ENCODE measurements at places on chromosomes 11 and 22.

DNA sequence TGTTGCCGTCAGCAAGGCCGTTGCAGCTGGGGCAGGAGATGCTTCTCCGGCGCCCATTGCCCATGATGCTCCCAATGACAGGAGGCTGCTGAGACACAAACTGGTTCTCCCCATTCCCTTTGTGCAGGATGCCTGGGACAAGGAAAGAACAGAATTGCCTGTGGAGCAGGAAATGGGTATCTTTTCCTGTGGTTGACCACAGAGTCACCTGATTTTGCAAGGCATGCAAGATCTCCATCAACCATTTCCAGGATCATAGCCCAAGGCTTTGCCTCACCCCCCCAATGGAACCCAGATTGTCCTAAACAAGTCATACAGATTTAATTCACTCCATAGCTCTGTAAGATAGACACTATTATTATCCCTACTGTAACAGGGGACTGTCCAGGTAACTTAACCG, 148.1 kb upstream of the NARS2 start:
- DNase-seq, result peak; percentile 13

DNA sequence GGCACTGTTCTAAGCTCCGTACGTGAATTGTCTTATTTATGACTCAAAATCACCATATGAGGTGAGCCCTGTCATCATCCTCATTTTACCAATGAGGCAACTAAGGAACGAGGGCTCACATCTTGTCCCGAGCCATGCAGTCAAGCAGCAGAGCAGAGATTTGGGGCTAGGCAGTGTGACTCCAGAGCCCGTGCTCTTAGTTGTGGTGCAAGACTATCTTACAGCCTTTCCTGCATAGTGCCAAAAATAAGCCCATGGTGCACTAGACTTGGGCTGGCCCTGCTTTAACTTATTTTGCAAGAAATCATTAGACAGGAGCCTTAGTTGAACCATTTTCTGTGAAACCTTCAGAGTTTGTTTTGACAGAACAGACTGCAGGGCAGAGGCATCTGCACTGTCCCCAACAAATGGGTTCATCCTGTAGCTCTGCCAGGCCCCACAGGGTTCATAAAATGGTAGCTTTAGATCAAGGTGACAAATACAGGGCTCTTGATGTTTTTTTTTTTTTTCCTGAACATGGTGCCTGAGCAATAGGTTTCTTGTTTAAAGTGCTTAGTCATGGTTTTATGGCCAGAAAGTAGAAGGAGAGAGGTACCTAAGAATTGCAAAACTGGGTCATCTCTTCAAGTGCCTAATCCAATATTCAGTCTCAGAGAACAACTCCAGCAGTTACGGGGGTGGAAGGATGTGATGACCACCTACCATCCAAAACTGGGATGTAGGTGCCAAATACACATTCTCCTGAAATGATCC, 56.6 kb downstream of the BMAL1 start:
- no peak for DNase-seq

DNA sequence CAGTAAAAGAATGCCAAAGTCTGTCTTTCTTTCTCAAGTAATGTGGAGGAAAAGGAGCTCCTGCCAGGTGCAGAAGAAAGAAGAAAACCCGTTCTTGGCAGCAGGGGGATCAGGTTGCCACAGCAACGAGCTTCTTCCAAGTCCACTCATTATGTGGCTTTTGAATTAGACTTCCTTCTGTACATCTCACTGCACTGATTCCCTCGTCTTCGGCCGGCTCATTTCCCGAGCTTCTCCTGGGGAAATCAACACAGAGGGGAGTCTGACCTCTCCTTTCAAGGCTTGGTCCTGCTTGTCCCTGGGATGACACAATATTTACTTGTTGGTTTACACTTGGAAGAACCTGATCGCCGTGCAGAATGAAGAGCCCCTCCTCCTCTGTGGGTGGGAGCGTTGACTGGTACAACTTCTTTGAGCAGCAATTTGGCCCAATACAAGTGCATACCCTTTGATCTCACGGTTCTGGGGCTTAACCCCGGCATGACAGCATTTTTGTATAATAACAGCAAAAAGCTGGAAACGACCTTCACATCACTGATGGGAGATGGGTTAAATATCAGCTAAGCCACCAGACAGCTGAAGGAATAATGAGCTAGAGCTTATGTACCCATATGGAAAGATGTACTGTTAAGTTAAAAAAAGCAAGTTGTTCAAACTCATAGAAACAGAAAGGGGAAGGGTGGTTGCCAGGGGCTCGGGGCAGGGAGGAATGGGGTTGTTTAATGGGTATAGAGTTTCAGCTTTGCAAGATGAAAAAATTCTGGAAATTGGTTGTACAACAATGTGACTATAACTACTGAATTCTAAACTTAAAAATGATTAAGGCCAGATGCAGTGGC, 35.4 kb downstream of the MCHR1 start:
- DNase-seq, result peak; percentile 68

- DNase-seq, result no peak
Measured at GRCh38 chr22:50452649-50453048, 22.2 kb downstream of the SBF1 start.

DNA sequence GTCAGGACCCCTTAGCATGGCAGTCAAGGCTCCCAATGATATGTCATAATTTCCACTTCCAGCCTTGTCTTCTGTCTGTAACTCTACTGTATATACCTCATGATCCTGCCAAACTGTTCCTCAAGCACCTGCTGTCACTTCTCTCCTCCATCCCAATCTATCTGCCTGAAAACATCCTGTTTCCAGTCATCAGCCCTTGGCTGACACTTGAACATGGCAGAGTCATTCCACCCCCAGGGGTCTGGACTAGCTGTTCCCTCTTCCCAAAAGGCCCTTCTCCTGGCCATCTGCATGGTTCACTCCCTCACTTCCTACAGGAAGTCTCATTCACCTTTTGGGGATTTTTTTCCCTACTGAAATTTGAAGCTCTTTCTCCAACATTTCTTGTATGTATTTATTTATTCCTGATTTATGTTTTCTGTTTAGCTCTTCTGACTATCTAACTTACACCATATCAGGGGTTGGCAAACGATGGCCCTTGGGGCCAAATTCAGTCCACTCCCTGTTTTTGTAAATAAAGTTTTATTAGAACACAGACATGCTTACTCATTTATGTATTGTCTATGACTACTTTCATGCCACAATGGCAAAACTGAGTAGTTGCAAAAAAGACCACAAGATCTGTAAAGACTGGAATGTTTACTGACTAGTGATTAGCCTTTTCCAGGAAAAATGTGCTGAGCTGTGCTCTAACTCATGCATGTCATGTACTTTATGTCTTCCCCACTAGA, 278.4 kb downstream of the KIRREL3 start:
- DNase-seq, result peak; percentile 27

DNA sequence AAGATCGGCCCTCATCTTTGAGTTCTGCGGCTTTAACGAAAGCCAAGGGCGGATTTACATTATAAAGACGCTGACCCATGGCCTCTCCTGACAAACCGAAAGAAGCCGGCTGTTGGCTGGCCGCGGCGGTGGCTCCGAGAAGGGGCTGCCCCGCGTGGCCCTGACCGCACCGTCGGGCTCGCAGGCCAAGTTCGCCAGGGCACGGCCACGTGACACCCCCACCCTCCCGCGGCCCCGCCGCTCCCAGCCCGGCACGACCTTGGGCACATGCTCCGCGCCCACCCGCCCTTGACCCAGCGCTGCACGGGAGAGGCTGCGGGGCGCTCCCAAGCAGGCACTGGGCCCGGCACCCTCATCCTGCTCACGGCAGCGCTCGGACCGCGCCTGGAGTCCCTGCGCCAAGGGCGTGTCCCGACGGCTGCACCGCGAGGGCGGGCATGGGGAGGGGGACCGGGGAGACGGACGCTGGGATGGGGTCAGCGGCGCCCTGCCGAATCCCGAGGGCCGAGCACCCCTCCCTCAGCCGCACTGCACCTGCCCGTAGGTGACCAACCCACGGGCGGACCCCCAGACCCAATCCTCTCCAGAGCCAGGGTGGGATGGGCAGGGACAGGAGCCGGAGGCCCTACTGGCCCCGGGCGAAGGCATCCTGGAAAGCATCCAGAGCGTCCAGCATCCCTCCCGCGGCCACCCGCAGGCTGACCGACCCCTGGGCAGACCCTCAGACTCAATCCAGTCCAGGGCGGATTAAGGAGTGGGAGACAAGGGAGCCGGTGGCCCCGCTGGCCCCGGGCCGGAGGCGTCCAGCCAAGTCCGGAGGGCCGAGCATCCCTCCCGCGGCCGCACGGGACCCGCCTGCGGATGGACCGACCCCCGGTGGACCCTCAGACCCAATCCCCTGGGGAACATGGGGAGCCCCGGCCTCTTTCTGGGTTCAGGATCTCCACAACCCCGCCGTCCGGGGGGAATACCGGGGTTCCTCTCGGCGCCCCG, 759 bp downstream of the CPT1A start:
- peak; percentile 31 for DNase-seq

DNA sequence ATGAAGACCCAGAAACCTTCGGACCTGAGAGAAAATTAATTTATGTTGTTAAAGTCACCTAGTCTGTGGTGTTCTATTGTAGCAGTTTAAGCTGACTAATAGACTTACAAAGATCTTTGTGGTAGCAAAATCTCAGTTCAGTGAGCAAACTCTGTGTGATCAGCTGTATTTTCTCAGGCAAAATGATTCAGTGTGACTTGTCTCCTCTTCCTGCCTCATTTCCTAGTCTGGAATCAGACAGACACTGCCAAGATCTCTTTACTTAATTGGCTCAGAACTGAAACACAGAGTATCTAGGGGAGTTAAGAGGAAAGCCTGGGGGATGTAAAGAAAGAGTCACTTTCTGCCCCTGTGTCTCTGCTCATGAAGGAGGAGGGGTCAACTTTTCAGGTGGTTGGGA, 564.7 kb downstream of the KCNA4 start:
- peak; percentile 71 for DNase-seq

DNA sequence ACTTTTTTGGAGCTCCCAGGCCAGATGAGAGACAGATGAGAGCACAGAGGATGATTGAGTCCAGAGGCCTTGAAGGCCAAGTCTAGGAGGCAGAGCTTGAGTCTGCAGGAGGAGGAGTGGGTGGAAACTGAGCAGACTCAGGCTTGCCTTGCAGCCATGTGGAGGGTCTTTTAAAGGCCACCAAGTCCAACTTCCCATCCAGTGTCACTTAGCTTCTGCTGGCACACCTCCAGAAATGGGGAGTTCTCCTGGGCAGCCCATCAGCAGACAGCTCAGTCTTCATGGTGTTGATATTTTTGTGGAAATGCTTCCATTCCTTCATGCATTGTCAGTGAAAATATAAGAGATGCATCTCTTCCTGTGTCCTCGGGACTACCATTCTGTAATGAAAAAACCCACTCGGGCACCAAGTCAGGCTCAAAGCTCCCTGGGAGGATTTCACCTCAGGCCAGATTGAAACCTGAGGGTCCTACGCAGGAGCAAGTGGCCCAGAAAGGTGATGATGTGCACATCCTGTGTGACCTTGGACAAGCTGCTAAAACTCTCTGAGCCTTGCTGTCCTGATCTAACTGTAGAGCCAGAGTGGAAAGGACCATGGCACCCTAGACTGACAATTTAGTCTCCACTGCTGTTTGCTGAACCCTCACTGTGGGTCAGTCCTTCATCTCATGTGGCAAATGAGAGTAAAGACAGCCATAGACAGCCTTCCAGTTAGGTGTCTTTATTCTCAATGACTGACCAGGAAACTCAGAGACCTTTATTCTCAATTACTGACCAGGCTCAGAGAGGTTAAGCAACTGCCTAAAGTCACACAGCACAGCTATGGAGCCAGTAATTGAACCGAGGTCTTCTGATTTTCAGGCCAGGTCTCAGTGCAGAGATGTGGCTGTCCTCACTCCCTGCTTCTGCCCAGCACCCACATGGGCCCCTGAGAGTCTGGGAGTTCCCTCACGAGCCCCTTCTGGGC, 2.9 kb upstream of the LRRC32 start:
- DNase-seq, result no peak

GRCh38 chr11:17851697-17852096, 117.1 kb downstream of the KCNC1 start:
- DNase-seq, result no peak

DNA sequence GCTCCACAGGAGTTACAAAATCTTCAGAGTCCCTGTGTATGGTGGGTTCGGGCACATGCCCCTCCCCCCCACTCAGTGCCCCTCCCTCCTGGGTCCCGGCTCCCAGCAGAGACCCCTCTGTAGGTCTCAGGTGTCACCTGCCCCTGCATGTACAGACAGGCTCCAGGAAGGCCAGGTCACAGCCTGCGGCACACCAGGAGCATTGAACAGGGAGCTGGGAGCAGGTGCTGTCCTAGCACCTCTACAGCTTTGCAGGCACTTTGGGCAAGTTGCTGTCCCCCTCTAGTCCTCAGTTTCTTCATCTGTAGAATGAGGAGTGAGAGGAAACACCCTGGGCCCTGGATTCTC, 80.1 kb upstream of the RTL6 start:
- DNase-seq, result no peak

- DNase-seq, result no peak
Measured at GRCh38 chr11:65288706-65289536, 25.7 kb upstream of the CDC42EP2 start.

DNA sequence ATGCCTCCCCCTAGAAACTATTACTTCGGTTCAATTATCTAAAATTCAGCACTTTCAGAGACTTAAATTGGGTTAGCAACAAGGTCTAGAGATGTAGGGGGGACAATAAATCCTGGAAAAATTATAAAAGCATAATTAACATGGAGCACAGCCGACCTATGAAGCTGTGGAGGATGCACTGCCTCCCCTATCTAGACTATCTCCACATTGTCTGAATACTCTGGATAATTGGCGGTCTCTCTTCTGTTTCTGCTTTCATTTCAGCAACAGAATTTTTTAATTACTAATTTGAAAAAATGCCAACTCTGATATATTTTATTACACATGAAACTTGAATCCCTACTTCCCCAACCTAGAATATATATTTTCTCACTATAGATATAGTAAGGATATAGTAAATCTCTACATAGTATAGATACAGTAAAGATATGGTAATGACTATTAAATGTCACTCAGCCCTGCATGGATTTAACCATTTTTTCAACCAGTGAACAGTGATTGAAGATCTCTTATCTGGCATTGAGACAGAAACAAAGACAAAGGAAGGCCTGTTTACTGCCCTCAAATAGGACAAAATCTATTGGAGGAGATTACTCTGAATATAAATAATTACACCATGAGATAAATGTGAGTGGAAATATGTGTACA, 157.6 kb downstream of the BLID start:
- no peak for DNase-seq

DNA sequence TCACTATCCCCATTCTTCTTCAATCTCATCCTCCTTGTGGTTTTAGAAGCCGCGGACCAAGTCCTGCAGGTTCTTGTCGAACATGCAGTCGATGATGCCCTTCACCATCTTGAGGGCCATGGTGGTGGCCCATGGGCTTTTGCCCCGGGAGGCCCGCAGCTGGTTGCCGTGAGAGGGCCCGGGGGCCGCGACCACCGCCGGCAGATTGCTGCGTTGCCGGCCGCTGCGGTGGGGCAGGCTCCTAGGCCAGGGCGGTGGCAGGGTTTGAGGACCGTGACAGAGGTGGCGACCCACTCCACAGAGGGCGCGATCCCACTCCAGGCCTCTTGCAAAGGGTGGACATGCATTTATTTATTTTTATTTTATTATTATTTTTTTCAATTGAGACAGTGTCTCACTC, 67.0 kb downstream of the APOL5 start:
- DNase-seq, result no peak

- no peak for DNase-seq
Measured at GRCh38 chr11:134333946-134334345, 2.2 kb downstream of the GLB1L2 start.

- DNase-seq, result no peak
Measured at GRCh38 chr22:48927591-48927990, 900.1 kb downstream of the BRD1 start.

- no peak for DNase-seq
Measured at GRCh38 chr11:102661040-102661439, 35.9 kb upstream of the MMP20 start.
